T follicular helper cell (primary cell): ENCODE measurements at places on chromosomes 16 and 17.
A peak's percentile ranks its signal among the peaks of the same experiment; 100 is the strongest.

- DNase-seq: no peak
Observed at GRCh38 chr17:15744074-15744676, 12.1 kb downstream of the TBC1D26 start.

- DNase-seq: no peak
Observed at GRCh38 chr17:55704401-55704800, 18.3 kb downstream of the TMEM100 start.

DNA sequence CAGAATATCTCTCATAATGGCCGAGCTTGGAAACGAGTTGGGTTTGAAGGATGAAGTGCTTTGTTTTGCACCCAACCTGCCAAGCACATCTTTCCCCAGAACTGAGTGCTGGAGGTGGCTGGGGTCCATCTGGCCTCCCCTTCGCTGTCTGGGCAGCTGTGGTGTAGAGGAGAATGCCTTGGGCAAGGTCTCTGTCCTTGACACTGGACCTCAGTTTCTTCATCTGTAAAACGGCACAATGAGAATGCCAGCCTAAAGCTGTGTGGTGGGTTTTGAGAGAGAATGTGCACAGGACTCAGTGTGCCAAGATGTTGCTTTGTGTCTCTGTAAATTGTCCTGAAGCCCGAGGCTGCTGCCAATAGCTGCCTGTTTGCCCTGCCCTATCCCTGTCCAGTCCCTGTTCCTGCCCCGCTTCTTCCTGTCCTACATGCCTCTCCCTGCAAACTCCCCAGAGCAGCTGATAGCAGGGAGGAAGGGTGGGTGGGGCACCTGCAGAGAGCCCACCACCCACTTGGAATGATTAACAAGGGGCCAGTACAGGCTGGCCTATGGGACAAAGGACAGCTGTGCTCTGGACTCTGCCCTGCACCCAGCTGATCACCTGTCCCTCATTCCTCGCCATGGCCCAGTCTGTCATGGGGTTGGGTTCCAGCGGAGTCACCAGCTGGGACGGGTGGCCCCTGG is 15.3 kb downstream of the LASP1 start:
- DNase-seq: no peak

DNA sequence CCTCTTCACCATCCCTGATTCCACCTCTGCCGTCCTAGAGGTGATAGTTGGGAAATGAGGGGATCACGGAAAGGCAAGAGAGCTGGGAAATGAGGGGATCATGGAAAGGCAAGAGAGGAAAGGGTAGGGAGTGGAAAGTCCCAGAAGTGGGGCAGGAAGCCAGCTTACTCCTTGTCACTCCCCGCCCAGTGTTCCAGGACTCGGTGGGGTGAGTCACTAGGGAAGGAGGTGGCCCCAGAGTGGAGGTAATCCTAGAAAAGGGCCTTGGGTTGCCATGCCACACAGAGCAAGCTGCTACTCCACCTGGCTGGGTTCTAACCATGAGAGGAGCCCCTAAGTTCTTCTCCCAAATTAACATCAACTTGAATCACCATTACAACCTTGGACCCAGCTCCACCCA is 14.8 kb downstream of the ALOXE3 start:
- DNase-seq: no peak

DNA sequence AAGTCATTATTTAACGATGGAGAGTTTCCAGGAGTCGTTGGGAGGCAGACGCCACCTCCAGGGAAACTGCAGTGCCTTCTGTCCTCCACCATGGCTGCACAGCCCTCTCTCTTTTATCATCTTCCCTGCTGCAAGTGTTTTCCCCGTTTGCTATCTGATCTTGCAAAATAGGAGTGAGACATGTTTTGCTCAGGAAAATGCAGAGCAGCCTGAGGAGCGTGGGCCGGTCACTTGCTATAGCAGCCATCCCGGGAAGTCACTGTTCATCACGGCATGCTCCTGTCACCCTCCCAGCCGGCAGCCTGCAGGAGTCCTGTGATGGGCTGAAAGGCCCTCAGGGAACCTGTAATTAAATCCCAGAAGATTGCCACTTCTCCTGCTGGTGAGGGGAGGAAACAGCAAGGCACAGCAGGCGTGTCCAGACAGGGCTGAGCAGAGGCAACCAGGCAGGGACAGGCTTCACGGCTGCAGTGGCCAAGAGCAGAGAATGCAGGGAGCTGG is 143.1 kb downstream of the GSG1L start:
- no peak for DNase-seq

DNA sequence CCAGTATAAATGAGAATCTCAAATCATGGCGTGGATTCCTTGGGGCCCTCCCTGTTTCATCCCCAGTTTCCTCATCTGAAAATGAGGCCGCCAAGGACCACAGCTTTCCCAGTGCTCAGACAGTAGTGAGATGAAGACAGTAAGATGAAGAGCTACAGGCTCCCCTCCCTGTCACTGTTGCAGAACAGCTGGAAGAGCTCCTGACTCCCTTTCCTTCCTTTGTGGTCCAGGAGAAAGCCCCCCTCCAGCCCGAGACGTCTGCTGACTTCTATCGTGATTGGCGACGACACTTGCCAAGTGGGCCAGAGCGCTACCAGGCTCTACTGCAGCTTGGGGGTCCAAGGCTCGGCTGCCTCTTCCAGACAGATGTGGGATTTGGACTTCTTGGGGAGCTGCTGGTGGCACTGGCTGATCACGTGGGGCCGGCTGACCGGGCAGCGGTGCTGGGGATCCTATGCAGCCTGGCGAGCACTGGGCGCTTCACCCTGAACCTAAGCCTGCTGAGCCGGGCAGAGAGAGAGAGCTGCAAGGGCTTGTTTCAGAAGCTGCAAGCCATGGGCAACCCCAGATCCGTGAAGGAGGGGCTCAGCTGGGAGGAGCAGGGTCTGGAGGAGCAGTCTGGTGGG is 3.0 kb upstream of the EFTUD2 start:
- no peak for DNase-seq

DNA sequence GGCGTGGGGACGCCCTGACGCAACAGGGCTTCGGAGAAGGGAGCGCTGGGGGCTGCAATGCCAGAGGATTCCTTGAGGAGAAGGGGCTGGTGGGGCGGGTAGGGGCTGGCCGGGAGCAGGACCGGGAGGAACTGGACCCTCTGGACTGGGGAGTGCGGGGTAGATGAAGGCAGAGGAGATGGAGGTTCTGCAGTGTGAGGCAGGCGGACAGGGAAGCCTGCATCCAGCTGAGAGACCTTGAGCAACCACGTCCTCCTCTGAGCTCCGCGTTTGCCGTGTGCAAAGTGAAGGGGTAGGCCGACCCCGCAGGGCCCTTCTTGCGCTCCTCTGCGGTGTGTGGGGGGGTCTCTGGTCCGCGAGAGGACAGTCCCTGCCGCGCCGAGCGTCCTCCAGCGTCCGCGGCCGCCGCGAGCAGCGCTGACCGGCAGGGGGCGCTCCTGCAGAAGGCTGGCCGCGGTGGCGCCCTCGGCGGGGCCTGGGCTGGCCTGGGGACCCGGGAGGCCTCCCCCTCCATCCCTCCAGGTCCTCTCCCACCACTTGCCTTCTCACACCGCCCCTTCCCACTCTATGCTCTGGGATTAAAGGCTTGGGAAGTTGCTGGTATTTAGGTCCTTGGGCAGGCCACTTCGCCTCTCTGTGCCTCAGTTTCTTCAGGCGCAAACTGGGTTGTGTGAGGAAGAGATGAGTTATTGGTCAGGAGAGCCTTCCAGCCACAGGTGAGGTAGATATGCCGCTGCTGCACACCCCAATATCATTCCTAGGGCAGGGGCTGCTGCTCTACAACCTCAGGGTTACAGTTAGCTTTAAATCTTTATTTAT is 9.6 kb upstream of the WNT9B start:
- no peak for DNase-seq

DNA sequence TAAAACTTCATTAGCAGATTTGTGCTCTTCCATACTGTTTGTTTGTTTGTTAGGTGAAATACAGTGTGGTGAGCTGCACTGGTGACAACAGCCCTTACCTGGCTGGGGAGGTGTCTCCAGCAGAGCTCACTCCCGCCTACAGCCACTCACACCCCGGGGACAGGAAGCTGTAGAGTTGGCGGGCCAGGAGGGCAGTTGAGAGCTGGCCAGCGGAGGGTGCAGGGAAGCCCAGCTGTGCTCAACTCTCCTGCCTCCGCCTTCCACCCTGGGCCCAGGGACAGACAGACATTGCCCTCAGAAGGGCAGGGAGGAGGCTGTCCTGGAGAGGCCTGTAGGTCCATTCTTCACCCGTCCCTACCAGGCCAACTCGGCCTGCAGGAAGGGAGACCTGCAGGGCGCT is 48.6 kb upstream of the PVALEF start:
- no peak for DNase-seq

GRCh38 chr17:39677542-39678339 is 9.5 kb downstream of the PNMT start:
- DNase-seq: no peak

GRCh38 chr17:44115585-44116415 is 7.6 kb downstream of the HDAC5 start:
- DNase-seq: no peak

- DNase-seq: no peak
Observed at GRCh38 chr16:53761962-53762703, 58.2 kb downstream of the FTO start.

- DNase-seq: peak; percentile 28
Observed at GRCh38 chr17:80270836-80271235, 10.2 kb downstream of the RNF213 start.

DNA sequence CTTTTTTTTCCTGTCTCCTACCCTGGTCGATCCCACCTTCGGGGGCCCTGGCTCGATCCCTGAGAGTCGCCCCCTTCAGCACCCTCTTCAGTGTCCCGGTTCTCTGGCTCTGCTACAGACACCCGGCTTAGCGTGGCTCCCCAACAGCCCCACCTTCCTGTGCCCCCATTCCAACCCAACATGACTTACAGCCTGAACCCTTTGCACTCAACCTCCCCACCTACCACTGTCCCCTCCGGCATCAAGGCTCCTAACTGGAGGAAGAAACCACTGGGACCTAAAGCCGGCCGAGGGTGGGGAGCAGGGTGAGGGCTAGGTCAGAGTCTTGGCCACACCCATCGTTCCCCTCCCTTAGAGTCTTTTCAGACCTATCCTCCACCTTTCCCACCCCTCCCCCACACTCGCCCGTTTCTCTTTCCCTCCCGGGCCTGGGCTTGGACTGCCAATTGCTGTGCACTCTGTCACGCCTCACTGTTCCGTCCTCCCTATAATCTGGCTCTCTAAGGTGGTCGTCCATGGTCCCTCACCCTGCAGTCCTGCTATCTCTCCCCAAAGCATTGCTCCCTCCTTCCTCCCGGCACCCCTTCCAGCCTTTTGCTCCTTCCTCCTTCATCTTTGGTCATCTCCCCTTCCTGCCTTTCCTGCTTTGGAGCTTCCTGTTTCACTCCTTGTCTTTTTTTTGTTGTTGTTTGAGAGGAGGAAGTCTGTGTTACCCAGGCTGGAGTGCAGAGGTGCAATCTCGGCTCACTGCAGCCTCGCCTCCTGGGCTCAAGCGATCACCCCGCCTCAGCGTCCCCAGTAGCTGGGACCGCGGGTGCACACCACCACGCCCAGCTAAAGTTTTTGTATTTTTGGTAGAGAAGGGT is 890 bp upstream of the CLDN7 start:
- no peak for DNase-seq

GRCh38 chr17:21280081-21280518 is 4.4 kb upstream of the MAP2K3 start:
- peak; percentile 81 for DNase-seq

- DNase-seq: no peak
Observed at GRCh38 chr16:50193594-50193993, 40.5 kb downstream of the TENT4B start.

- no peak for DNase-seq
Observed at GRCh38 chr17:64531955-64532371, 25.2 kb downstream of the CEP95 start.

GRCh38 chr17:39359994-39360393 is 41.4 kb downstream of the FBXL20 start:
- DNase-seq: no peak

GRCh38 chr16:47016700-47017133 is 43.2 kb upstream of the DNAJA2 start:
- no peak for DNase-seq
